GM18507 (cell line): ENCODE measurements at places on chromosomes 11 and 22.
A peak's percentile ranks its signal among the peaks of the same experiment; 100 is the strongest.

DNA sequence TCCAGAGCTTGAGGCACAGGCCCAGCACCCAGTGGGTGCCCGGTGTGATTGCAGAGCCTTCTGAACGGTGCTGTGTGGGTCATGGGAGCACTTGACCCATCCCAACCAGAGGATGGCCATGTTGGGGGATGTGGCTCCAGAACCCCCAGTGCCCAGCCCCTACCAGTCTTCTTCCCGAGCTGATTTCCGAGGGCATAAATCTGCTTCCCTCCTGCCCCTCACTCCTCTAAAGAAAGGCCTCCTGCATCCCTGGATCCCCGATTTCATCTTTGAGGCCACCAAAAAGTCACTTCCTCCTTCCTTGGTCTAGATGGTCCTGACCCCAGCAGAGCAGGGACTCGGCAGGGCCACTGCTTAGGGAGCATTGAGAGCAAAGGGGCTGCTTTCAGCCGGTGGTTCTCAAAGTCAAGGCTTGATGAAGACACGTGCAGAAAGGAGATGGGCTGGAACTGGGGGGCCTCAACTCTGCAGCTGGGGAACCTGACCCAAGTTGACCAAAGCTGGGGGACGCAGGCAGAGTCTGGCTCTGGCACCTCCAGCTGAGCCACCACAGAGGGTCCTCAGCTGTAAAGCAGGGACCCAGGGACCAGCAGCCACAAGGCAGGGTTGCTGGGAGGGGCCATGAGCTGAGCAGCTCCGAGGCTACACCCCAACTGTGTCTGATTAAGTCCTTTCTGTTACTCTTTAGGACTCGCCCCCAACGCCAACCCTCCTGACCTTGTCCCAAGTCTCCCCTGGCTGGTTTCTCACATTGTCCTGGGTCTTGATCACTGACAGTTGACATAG, 56.6 kb downstream of the LINC01488 start:
- DNase-seq, result no peak

DNA sequence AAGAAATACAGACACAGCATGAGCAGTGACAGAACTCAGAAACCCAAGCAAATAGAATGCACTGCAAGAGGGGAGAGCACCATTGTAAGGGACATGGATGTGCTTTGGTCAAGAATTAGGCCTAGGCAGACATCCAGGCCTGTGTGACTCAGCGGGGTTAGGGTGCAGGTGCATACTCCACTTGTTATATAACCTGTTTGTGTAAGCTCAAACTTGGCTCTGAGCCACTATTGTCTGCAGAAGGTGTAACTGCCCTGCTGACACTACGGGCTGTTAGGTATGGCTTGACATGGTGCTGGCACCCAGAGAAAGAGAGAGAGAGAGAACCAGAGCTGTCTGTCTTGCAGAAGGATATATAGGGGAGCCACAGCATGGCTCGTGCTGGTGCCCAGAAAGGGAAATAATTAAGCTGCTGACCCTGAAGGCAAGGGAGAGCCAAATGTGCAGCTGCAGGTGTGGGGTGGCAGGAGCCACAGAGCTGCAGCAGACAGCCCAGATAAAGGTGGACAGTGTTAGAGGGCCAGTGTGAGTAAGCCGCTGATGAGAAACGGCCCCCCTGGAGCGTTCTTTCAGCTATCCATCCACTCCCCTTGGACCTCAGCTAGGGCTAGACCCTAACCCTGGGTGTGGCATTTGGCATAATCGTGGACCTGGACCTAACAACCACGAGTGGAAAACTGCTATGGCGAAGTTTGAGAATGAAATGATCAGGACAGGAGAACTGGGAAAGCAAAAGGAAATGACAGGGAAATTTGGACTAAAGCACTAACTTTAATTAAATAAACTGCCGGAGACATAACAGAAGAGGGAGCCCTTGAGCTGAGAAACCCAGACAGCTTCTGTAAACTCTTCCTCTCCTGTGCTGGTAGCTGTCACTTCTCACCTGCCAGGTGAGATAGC, 253.0 kb upstream of the CCDC179 start:
- peak; percentile 17 for DNase-seq

DNA sequence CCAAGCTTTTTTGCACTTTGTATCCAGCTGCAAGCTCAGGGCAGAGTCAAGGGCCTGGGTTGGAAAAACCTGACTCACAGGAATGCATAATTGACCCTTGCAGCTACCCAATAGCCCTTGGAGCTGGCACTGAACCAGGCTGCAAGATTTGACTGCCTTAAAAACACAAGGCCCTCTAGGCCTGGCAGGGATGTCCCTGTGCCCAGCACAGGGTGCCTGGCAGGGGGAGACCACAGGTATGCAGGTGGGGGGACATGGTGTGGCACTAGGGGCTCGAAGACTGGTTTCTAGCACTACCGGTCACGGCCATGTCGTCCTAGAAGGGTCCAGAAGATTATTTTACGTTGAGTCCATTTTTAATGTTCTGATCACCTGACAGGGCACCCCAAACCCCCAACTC, 30.2 kb downstream of the SBF1 start:
- no peak for DNase-seq

- DNase-seq, result peak; percentile 72
Measured at GRCh38 chr11:119666463-119667131, 62.4 kb downstream of the NECTIN1 start.

- DNase-seq, result no peak
Measured at GRCh38 chr11:914204-914603, 3.6 kb upstream of the CHID1 start.

GRCh38 chr11:107840129-107840484, 18.5 kb downstream of the SLC35F2 start:
- no peak for DNase-seq

GRCh38 chr11:94806014-94806413, 37.9 kb downstream of the AMOTL1 start:
- DNase-seq, result no peak

DNA sequence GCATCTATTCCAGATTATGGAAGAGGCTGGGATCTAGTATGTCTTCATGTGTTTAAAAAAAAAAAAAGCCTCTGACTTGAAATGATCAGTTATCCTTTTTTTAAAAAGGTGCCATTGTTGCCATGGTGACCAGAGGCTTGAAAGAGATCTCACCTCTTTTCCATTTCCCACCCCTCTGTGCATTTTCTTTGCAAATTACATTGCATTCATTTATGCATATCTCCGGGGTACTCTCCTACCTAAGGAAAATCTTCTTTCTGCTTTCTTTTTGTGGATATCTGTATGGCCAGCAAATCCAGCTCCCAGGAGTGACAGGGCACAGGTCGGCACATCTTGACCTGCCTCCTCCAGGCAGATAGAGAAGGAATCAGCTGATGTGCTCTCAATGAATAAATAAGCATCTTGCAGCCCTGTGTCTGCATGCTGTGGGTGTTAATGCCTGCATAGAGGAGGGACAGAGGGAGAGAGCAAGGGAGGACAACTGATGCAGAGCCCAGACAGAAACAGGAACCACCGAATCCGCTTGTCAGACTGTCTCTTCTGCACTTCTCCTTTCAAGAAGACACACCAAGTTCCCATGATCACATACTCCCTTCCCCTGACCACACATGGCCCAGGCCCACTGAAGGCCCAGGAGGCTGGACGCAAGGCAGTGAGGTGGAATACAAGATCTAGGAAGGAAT, 50.9 kb downstream of the CWC15 start:
- DNase-seq, result no peak

GRCh38 chr22:43085658-43086606, 3.3 kb downstream of the TTLL1 start:
- DNase-seq, result peak; percentile 39

DNA sequence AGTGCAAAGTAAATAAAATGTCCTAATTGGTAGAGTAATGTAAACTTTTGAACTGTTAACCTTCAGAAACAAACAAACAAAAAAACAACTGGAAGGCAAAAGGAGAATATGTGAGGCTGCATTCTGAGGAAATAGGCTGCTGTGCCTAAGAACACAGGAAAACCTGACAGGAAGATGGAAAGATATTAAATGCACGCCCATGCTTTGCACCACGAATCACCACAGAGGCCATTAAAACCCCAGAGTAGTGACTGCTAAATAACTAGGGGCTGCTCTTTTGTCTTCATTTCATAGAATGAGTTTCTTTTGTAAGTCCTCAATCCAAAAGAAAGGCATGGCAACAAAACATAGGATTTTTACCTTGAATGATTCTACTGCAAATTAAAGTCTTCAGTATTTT, 436.0 kb downstream of the RAB38 start:
- DNase-seq, result no peak

DNA sequence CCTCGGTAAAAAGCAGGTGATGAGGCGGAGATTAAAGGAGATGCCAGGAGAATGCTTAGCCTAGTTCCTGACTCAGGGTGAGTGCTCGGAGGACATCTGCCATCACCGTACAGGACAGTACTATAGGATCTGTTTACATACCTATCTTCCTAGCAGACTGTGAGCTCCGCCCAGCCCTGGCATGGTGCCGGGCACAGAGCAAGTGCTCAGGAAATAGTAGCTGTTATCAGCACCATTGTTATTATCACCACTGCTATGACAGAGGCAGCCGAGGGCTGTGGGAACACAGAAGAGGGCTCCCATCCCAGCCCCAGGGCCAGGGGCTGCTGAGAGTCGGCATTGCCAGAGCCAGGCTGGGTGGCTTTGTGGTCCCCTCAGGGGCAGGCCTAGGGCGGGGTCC, 642 bp upstream of the SEPTIN3 start:
- no peak for DNase-seq

DNA sequence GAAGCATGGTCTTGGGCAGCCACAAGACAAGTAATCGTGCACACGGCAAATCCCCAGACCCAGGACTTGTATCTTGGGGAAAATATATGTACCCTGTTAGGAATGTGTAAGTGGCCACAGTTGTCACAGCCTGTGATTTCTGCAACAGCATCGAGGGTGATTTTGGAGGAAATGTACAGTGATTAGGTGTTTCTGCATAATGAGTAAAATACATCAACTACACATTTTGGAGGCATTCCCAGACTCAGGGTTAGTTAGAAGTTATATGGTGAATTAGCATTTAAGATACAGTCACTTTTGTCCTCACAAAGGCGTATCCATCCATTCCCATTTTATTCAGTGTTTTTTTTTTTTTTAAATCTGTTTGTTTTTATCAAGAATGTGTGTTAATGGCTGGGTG, 28.4 kb downstream of the SUSD2 start:
- DNase-seq, result no peak

DNA sequence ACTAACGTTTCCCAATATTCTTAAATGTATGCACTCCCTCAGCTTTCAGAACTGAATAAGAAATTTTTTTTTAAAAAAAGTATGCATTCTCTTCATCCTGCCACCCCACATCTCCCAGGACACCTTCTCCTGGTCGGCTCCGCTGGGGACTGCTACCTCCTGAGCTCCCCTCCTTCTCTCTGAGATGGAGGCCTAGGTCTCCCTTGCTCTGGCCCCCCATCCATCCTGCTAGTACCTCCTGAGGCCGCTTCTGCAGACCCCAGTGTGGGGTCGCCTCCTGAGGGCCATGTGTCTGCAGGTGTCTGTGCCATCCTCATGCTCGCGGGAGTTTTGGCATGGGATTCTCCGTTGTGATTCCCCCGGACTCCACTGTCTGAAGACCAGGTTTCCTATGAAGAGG, 27.8 kb downstream of the FAM118A start:
- no peak for DNase-seq

DNA sequence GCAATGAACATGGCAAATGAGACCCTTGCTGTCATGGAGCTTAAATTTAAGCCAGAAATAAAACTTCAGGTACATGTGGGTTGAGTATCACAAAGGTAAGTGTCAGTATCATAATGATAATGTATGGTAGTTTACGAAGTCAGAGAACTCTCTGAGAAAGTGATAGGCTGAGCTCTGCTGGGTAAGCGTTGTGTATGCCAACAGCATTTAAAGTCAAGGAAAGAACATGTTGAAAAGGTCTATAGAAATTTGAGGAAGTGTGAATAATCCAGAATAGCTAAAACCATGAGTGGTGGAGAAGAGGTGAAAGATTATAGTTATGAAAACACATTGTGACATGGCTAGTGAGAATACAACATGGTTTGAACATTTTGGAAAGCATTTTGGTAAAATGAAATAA, 17.4 kb upstream of the CTSC start:
- no peak for DNase-seq
